Psoas muscle (tissue), 8 donors: ENCODE measurements at places on chromosomes 13 and 19. TPM values are rescaled to one million over a fixed set of nuclear protein-coding genes. Genes with fewer than 3 reads are reported as not detected.

DNA sequence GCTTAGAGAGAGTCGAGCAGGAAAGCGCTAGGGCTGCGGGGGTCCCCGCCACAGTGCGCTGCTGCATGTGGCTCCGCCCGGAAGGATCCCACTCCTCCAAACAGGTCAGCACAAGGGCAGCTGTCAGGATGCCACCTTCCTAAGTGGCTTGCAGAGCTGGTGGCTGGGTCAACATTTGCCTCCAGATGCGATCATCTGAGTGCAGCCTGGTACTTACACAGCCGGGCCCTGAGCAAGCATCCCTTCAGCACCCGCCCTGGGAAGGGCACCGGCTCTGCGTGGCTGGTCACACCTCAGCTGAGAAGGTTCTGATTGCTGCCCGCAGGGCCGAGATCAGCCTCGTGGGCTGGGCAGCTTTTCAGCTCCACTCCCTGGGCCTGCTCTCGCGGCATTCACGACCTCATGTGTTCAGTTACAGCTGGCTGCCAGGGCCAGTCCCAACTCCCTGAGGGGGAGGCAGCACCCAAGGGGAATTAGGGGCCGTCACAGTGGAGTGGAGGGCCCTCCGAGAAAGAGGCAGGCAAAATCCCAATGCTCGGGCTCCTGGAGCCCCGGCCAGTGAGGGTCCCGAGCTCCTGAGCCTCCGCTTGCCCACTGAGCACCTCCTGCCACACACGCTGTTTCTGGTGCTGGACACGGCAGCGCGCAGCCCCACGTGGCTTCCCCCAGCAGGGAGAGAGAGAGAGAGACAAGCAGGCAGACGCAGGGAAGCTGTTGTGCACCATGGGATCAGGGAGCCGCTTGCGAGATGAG lies 26.8 kb downstream of the AP1M1 start:
- no peak for DNase-seq

GRCh38 chr19:32977280-32977679 lies 5.2 kb downstream of the FAAP24 start:
- no peak for DNase-seq

DNA sequence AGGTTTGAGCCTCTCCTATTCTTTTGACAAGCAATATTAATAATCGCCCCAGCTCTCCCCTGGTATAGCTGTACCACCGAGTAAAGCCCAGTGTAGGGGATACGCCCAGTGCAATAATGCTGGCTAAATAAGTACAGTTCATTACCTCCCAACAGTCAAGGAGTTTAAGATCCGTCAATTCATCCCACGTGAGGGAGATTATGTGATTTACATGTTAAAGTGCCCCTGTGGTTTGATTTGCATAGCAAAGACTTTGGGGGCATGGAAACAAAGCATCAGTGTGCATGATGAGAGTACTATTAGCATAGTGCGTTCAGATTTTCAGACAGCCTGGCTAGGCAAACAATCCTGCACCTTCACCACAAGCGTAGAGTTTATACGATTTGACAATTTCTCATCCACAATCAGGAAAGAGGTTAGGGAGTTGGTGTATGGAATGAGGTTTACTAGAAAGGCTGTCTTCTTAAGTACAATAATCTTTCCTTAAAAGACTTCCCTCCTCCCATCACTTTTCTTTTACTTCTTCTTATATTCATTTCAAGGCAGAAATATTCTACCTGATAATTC lies 754.0 kb downstream of the DIAPH3 start:
- no peak for DNase-seq

- DNase-seq = no peak
These were observed 85.8 kb upstream of the SPATA13 start for GRCh38 chr13:24074678-24075077.

- no peak for DNase-seq
These were observed 1.2 kb downstream of the S1PR5 start for GRCh38 chr19:10516064-10516385.

DNA sequence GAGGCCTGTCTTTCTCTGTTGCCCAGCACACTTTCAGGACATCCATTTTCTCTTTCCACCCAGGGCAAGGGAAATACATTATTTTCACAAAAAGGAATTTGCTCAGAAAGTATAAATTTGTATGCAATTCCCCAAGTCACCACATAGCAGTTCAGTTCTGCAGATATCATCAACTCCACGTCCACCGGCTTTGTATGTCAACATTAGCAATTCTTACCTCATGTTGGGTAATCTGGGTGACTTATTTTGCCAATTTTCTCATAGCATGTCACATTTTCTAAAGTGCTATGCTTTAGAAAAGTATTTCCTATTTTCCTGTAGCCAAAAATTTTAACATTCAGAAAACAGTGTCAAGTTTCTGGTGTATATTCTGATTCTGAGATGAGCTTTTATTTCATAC lies 501.8 kb downstream of the EFNB2 start:
- DNase-seq = no peak

TIMM44 gene
- 67.9 TPM for total RNA-seq

FXYD7 gene
- not detected for total RNA-seq

RFPL4AL1 gene
- total RNA-seq = not detected

POMP gene
- 128 TPM for total RNA-seq
